Activated CD8-positive, alpha-beta memory T cell treated with anti-CD3 and anti-CD28 coated beads, Interleukin-2, amount 50 U/mL, for 48 hours (primary cell): ENCODE measurements at places on chromosomes 11 and 22.

DNA sequence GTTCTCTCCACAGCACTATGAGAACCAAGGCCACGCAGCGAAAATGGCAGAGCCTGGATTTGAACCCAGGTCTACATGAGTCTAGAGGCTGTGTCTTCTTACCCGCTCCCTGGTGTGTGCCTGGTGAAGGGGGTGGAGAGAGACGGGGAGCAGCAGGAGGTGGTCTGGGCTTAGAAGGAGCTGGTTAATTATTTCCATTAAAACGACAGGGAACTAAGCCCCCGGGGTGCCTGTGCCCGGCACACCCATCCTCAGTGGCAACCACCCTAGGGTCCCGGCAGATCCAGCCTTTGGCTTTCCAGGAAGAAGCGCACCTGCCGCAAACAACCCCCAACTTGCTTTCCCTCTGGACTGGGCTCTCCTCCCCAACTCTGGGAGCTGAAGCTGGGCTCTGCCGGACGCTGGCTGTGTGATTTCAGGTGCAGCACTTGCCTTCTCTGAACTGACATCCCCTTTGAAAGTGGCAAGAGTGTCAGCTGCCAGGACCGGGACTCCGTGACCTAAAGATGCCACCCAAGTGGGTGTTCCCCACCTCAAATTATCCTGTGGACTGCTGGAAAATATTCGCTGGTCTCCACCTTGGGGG is 35.8 kb downstream of the MN1 start:
- no peak for DNase-seq

DNA sequence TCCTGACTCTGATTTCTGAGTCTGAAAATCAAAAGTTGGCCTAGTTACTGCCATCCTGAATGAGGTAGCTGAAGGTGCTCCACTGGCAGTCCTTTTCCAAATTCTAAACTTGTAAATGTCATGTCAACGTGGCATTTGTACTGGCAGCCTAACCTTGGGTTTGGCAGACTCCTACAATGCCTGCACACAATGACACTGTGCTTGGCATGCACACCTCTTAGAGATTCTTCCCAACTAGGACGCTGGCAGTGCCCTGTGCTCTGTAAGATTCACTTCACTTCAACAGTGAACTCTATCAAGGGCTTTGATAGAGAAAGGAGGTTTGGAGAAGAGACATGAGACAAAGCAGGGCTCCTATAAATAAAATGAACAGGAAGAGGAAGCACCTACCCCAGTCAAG is 21.9 kb upstream of the PPP2R1B start:
- no peak for DNase-seq

DNA sequence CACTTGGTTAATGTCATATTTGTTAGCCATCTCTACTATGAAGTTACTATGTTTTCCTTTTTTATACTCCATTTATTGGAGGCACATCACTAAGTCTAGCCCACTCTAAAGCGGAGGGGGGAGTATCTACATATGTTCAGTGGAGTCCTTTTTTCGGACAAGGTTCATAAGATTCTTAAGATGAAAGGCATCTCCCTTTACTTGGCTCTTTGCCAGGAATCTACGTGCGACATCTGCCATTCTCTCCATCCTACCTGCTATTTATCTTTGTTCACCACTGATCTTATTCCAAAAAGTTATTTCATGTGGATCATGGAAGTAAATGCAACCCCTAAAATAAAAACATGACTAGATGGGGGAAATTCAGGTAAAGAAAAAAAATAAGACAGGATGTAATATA is 77.4 kb upstream of the YWHAH start:
- DNase-seq = no peak

DNA sequence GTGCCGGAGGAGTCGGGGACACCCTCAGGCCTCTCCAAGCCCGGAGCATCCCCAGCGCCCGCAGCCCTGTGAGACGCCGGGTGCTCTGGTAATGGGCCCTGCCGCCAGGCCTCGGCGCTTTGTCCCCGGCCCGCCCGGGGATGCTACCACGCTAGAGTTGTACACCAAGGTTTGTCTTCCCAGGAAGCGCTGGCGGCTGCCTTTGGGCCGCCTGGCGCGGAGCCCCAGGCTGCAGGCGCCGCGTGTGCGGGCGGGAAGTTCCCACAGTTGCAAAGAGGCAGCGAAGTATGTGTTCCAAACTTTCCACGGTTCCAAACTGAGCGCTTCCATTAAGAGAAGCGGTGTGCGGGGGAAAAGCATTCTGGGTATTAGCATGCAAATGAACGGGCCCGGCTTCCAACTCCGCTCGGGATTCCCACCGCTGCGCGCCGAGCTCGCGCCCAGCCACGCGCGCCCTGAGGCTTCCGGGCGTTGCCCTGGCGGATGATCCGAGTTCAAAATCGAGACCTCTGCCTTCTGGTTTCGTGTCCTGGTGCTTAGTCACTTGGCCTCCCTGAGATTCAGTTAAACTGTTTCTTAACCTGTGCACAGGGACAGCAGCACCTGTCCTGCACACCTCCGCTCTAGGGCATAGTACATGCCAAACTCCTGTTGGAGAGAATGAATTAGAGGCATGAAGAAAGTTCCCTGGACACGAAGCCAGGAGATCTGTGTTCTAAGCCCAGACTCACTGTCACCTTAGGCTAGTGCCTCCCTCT is 1.3 kb upstream of the PATZ1 start:
- DNase-seq = peak; percentile 85

DNA sequence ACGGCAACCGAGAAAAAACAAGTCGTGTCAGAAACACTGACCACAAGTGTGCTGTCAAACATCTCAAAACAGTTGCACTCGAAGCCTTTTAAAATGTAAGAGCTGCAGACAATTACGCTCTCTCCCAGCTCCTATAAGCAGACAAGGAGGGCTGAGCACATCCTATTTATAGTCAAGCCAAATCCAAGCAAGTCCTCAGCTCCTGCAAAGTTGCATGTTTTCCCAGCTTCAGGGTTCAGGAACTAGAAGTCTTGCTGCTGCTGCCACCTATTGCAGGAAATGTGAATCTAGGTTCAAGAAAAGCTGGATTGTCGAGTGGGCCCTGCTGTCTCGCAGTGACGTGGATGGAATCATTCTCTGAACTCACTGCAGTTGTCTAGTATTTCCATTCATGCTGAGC is 15.5 kb downstream of the EFCAB6 start:
- DNase-seq = no peak

DNA sequence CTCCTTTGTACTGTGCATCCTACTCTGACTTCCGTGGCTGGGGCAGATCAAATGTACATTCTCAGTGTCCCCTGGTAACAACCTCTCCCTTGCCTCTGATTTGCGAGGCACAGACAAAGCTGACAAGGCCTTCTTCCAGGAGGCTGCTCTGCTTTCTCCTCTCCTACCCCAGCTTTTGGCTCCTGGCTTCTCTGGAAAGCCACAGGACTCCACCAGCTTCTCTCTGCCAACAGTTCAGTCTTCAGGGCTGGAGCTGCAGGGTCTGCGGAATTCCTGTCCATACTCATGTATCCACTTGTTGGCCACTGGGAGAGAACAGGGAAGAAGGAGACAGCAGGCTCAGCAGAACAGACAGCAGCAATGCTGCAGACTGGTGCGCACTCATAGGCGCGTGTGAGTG is 44.4 kb downstream of the P4HA3 start:
- no peak for DNase-seq

DNA sequence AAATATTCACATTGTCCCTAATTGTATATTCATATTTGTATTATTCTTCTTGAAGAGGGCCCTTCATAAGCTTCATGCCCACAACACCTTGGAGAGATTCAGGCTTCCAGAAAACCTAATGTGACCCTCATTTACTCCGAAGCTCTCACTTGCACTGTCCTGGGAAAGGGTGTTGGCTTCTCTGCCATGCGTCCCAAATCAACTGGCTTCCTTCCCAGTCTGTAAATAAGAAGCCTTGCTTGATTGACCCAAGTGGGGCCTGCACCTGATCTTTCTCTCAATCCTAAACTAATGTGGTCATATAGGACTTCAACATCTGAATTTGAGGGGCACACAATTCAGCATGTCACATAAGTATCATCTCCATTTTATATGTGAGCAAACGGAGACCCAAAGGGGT is 40.5 kb upstream of the ZBTB16 start:
- no peak for DNase-seq

DNA sequence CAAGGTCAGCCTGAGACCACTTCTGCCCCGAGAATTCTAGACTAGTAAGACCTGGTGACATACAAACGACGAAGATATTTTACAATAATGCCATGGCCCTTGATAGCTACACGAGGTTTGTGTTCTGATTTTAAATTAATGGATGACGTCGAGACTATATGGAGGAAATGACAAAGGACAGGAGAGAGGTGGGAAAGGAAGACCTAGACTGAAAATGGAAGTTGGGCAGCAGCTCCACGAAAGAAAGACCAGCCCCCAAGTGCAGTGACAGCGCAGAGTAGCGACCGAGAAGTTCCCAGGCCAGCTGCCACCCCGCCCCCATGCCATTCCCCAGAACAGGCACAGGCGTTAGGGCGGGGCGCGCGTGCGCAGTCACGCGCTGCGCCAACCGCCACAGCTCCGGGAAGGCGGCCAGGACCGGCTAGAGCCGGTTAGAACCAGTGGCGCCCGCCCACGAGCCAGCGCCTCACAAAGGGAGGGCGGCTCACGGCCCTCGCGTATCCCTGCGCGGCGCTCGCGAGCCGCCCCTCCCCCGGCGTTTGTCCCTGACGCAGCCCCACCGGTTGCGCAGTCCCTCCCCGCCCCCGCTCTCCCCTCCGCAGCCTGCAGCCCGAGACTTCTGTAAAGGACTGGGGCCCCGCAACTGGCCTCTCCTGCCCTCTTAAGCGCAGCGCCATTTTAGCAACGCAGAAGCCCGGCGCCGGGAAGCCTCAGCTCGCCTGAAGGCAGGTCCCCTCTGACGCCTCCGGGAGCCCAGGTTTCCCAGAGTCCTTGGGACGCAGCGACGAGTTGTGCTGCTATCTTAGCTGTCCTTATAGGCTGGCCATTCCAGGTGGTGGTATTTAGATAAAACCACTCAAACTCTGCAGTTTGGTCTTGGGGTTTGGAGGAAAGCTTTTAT is 1.5 kb upstream of the MALAT1 start:
- DNase-seq = peak; percentile 100

- no peak for DNase-seq
Measured at GRCh38 chr22:35473971-35474370, 66.7 kb upstream of the RASD2 start.

DNA sequence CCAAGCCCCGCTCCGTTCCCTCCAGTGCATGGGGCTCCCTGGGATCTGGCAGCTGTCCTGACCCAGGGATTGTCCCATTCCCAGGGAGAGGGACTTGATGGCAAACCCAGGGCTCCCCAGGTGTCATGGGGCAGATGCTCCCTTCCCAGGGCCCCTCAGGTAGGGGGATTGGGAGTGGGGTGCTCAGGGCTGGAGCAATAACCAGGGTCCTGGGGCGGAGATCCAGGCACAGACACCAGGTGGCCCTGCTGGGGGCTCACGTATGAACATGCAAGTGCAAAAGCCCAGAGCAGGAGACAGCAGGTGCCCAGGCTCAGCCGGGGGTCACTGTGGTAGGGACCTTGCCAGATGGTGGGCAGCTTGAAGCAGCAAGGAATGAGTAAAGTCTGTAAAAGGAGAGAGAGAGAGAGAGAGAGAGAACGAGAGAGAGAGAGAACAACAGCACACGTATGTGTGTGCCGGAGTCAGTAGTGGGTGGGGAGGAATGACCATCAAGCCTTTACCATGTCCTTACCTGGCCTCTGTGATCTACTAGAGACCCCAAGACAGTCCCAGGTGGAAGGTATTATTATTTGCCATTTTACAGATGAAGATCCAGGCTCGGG is 19.3 kb upstream of the MPPED1 start:
- DNase-seq = no peak

DNA sequence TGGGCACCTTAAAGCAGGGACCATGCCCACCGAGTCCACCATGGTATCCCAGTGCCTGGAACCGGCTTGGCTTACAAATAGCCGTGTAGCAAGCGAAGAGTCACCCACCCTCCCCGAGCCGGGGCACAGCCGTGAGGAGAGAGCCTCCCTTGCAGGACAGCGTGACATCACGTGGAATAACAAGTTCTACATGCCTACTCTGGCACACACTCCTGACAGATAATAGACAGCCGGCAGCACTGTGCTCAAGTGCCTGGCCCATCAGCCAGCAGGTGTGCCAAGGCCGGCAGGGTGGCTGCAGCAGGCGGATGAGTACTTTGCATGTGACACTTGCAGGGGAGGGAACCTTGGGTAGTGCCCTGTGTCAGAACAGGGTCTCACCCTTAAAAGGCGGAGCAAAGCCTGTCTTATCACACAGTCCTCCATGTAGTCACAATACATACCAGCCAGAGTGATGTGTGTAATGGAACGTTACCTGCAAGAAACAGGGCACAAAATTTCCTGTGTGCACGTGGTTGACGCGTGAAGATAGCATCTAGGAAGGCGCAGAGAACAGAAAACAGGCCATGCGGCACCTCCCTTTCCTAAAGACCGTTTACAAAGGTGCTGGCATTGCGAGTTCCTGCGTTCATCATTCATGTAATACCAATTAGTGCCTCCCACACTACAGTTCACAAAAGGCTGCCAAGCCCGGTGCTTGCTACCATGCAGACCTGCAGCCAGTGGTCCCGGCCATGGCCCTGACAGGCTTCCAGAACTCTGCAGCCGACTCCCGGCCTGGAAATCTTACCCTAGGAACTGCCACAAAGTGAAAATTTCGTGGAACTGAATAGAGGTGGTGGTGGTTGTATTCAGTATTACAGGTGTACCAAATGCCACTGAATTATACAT is 16.4 kb downstream of the TOM1 start:
- DNase-seq = no peak

DNA sequence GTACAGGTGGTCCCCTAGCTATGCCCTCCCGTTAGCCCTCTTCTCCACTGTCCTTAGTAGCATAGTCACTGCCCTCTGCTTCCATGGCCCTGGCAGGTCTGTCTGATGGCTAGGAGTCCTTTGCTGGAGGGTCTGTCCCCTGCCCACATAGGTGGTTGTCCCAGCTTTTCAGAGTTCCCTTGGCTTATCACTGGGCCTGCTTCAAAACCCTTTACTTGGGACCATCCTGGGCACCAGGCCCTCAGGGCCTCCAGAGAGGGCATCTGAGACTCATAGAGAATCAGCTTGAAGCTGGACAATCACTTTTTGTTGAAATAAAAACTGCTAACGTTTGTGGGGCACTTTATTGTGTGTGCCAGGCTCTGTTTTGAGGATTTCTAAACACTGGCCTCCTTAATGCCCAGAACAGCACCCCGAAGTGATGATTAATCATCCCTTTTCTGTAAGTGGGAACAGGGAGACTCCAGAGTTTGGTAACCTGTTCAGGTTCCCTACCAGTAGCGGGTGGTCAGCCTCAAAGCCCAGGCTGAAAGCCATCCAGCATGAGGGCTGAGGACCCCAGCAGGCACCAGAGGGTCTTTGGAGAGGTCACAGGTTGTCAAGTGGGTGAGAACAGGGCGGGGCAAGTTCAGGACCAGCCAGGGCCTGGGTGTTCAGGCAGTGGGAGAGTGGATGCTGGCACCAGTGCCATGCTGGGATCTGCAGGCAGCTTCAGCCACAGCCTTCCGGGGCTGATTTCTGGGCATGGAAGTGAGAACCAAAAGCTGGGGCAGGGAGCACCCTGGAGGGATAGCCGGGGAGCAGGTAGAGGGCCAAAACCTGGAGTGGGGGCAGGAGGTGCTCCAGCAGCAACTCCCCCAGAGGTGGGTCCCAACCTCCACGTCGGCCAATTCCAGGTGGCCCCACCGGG is 495 bp upstream of the KCNK4 start:
- no peak for DNase-seq
